ENCODE measurements at places on chromosomes 3 and 15.

- no peak for DNase-seq
These were observed 4.6 kb upstream of the AMOTL2 start for GRCh38 chr3:134378818-134379217.

GRCh38 chr15:61824291-61824690 is 236.0 kb downstream of the VPS13C start:
- DNase-seq, result no peak

DNA sequence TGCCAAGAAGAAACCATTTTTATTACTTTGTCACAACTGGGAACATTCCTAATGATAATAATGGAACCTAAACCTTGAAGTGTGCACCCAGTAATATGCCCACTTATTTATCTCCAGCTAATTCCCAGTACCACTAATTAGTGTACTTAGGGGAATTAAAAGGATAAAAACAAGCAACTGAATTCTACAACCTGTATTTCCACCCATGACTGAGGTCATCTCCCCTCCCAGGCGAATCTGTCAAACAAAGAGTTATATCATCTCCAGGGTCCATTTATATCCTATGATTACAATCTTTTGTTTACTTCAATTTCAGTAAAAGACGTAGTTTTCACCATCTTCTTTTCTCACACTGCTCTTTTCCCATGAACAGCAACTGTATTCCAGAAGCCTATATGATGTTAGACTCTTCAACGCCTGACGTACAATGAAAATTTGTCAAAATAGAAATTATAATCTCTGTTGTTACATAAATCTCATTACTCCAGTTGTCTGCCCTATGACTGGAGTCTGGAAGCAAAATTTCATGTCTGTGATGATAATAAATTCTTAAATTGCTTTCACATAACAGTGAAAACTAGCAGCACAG is 177.6 kb downstream of the GOLIM4 start:
- no peak for DNase-seq

- DNase-seq, result no peak
These were observed 28.3 kb downstream of the STARD5 start for GRCh38 chr15:81295486-81296121.

DNA sequence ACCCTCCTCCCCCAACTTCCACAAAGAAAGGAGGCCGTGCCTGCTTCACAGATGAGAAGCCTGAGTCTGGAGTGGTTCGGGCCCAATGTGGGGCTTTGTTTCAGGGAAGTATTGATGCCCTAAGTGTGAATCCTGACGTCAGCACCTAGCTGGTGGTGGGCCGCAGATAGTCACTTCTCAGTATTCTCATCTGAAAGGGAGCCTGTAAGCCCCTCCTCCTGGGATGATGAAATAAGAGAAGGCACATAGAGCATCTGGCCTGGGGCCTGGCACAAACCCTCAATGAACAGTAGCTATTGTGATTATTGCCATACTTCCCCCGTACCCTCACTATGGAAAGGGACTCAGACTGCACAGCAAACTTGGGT is 24.8 kb downstream of the LINGO1 start:
- DNase-seq, result no peak

DNA sequence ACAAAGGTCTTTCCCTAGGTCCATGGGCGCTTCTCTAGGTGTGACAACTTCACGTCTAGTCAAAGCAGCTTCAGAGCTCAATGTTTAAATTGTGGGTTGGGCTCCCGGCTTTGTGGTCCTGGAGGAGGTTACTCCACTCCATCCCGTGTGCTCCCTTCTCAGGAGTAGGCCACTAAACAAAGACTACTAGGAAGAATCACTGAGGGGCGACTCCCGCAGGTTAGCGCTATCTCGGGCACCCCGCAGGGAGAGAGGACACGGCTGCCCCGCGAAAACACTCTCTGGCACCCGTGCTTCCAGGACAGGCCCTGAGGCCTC is 500 bp downstream of the PARP6 start:
- no peak for DNase-seq

DNA sequence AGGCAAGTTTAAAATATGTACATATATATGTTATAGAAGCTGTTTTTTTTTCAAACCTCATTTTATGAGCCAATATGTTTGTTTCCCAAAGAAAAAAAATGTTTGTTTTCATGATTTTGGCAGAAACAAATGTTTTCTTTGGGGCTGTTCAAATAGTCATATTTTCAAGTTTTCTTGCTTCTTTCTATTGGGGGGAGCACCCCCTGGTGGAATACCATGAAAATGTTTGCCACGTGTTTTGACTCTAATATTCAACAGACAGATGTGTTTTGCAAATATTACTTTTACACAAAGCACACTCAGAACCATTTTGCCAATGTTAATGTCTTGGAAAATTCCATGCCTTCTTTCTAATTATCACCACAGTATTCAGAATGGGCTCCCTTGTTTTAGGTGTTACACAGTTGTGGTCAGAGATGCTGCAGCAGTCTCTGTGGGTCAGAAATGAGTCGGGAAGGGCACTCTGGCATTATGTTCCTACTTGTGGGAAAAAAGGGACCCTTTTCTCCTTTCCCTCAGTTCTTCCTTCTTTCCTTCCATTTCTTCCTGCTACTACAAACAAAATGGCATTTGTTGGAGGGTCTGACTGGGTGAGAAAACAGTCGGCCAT is 817.0 kb downstream of the TUSC7 start:
- no peak for DNase-seq

DNA sequence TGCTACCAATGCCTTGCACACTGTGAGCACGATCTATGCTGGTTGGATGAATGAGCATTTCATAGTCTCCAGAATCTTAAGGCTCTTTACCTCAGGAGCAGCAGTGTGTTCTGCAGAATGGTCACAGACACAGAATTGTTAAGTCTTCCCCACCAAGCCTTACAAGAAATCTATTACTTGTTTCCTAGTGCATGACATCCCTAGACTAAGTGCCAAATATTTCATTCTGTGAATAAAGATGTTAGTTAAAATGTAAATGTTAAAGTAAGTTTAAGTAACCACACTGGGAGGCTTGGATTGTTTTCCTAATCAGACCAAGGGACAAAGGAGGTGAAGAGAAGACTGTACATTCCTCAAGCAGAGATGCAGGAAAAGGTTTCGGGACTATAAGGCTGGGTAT is 4.1 kb upstream of the TNFSF10 start:
- no peak for DNase-seq

DNA sequence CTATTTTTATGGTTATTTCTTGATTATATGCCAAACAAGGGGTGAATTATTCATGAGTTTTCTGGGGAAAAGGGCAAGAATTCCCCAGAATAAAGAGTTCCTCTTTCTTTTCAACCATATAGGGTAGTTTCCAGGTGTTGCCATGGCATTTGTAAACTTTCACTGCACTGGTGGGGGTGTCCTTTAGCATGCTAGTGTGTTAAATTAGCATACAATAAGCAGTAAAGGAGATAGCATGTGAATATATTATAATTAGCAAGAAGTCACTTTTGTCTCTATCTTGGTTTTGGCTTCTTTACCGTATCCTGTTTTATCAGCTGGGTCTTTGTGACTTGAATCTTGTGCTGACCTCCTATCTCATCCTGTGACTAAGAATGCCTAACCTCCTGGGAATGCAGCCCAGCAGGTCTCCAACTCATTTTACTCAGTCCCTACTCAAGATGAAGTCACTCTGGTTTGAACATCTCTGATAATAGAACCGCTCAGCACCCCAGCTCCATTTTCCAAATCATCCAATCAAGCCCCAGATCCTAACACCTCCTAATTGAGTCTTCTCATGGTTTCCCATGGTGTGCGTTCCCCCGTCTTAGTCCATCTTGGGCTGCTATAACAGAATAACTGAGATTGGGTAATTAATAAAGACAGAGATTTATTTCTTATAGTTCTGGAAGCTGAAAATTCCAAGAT is 3.4 kb upstream of the SELENOT start:
- DNase-seq, result no peak

DNA sequence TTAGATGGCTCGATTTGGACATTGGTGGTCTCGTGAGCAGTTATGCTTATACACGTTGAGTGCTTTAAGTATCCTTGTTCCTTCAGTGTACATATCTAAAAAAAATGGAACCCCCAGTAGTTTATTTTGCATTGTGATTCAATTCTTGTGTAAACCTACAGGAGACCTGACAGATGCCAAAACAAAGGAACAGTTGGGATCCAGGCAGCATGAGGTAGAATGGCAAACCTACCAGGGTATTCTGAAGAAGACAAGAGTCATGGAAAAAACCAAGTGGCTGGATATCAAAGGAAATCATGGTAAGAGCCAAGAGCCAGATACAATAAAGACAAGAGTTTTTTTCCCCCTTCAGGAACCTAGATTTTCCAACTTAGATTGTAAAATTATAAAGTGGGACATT is 2.0 kb downstream of the TMEM62 start:
- no peak for DNase-seq

- DNase-seq, result no peak
These were observed 76.7 kb downstream of the CBLB start for GRCh38 chr3:105791919-105792786.

DNA sequence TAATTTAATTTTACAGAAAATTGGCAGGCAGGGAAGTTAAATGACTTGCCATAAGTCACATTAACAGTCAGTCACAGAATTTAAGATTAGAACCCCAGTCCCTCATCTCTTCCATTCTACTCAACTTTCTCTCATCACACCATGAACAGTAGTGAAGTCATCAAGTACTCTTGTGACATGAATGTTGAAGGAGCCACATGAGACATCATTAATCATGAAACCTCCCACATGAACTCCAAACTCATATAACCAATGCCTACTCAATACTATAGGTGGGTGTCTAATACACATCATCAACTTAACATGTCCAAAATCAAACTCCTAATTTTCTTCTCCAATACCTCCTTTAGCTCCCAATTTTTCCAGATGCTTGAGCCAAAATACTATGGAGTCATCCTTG is 19.5 kb downstream of the PHC3 start:
- DNase-seq, result no peak

- no peak for DNase-seq
These were observed 216.3 kb upstream of the LRTM1 start for GRCh38 chr3:55144015-55144673.

Measured in CD8-positive, alpha-beta T cell (primary cell).